ENCODE measurements at places on chromosomes 4 and X. TPM values are rescaled to one million over a fixed set of nuclear protein-coding genes. Genes with fewer than 3 reads are reported as not detected.

- H3K27ac ChIP-seq = no peak overlapping the region
- no peaks in the 10 kb centered on the region for H3K36me3 ChIP-seq
- H3K27me3 ChIP-seq = no peaks in the 10 kb centered on the region
- no peak overlapping the region for H3K4me3 ChIP-seq
Observed at GRCh38 chrX:154731881-154732280, 19.0 kb downstream of the GAB3 start.

The USP17L26 gene
- not detected for total RNA-seq

The KIAA1210 gene
- total RNA-seq = not detected

The DGAT2L6 gene
- total RNA-seq = not detected

DNA sequence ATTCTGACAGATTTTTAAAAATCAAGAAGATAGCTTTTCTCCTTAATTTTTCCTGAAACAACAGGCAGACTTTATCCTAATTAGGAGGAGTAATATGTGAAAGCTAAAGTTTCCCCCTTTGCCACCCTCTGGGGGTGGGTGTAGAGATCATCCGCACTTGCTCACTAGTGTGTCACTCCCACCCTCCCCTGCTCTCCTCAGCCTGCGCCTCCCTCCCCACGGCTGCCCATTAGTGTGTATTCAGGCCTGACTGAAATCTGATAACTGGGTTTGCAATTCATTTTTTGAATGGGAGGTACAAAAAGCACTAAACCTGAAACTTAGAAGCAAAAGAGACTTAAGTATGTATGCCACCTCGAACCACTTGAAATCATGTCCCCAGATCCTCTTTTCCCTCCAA, 110.4 kb upstream of the TRIM2 start:
- no peak for DNase-seq
- H3K4me3 ChIP-seq = no peak overlapping the region
- H3K27me3 ChIP-seq = peaks cover 15% of the 10 kb centered on the region
- H3K36me3 ChIP-seq = no peaks in the 10 kb centered on the region
- H3K27ac ChIP-seq = no peak overlapping the region

Measured in HFFc6 (cell line).